ENCODE measurements at places on chromosomes 4 and X.

DNA sequence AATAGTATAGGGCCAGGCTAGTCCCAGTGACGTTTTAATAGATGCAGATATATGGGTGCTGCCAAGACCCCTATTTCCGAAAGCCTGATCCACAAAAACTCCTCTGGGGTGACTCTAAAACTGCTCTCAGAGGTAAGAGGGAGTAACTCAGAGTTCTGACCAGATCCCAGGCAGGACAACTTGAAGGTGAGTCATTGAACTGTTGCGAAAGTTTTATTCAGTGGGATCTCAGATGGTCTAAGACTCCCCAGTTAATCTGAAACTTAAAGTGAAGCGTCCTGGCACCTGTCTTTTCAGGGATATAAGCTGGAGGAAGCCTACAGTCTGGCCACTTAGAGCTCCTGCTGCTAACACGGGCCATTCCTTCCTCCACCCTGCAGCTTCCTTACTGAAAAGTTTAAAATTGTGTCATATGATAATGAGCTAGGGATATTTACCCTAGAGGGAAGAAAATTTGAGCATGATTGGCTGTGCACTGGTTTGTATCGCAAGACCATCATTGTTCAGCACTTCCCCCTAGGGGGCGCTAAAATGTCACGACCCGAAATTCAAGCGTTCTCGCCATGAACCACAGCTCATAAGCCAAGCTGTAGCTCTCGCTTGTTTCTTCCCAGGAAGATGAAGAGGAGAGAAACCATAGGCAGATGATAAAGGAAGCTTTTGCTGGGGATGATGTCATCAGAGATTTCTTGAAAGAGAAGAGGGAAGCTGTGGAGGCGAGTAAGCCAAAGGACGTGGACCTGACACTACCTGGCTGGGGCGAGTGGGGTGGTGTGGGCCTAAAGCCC is 19.5 kb downstream of the UTP14A start:
- peak; percentile 46 for DNase-seq

DNA sequence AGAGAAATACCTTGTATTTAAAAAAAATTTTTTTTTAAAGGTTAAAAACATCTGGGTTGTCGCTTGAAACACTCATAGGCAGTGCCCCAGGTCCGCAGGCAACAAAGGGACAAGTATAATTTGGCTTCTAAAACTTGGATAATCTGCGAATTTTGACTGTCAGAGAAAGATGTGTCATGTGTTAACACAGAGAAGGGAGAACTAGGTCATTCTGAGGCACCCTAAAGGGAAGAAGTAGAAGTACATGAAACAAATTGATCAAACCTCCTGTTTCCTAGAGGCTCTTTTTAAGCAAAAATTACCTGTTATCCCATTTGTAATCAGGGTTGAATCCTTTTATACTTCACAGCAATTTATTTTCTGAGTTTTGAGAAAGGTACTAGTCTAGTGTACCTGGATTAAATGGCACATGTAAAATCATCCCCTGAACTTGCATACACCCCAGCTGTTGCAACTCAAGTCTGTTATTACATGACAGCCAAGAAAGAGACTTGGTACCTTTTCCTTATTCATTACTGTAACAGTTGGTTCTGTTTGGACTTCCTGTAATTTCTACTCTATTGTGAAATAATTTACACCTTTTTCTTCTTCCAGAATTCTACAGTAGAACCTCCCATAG is 1.7 kb downstream of the SRD5A3 start:
- DNase-seq, result no peak

DNA sequence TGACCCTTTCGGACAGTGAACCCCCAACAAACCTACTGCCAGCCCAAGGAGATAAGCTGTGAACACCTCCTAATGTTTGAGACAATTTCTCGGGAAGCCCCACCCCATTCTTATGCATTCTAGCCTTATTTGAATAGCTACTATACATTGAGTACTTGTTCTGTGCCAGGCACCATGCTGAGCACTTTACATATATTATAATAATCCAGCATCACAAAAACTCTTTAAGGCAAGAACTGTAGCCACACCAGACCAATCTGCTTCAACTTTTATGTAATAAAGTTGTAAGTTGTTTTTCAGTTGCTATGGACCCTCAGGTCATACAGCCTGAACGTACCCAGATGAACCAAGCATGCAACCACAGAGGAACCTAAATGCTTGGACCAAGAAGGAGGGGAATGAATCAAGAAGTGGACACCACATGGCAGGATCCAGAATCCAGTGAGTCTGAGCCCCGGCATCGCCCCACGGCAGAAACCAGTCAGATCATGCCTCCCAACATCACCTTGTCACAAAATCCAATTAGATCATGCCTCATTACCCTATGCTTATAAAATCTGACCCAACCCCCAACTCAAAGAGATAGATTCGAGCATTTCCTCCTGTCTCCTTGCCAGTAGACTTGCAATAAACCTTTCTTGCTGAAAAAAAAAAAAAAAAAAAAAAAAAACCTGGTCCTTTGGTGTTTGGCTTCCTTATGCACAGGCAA is 225.0 kb downstream of the QDPR start:
- no peak for DNase-seq

GRCh38 chr4:77021614-77022089 is 54.1 kb downstream of the CCNI start:
- DNase-seq, result no peak

DNA sequence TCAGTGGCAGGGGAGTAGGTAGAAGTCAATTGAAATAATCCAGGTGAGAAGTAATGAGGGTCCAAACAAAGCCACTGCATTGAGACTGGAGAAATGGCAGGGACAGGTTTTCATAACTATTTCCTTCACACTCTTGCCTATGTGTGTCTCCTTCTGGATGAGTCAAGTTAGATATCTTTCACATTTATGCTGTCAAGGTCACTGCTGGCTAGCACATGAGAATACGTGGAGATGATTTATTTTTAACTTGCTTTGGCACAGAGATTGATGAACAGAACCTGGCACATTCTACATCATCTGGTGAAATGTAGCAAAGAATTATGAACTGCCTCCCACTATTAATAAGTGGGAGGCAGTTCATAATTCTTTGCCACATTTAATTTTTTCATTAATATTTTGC is 66.7 kb upstream of the BOD1L1 start:
- no peak for DNase-seq

- DNase-seq, result no peak
Measured at GRCh38 chr4:15918484-15919129, 19.9 kb downstream of the FGFBP1 start.

- no peak for DNase-seq
Measured at GRCh38 chrX:3184176-3184930, 143.1 kb downstream of the ARSF start.

GRCh38 chr4:3775005-3775404 is 8.8 kb downstream of the ADRA2C start:
- no peak for DNase-seq

GRCh38 chr4:189221691-189222090 is 719.0 kb upstream of the FRG1 start:
- no peak for DNase-seq

DNA sequence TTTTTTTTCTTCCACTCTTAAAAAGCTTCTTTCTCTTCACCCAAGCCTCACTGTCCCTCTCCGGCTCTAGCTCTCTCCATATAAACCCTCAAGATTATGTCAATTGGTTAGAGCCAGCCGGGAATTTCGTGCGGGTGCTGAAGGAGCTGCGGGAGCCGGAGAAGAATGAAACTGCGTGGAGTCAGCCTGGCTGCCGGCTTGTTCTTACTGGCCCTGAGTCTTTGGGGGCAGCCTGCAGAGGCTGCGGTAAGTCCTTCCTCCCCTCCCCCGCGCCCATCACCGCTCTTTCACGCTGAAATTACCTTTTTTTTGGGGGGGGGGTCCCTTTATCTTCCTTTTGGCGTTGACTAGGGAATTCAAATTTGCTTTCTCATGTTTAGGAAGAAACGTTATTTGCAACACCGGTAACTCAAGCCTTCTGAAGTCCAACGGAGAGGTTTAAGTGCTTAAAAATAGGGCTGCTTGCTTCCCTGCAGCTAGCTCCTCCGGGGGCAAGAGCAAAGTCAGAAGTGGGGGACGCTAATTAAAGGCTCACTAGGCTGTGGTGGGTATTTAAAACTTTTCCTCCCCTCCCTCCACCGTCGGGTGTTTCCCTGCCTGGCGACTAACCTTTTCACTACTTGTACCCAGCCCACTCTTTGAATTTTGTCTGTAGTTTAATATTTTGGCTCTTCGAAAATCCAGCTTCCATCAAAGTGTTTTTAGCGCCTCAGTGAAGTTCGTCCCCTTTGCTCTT is 491 bp downstream of the COL4A5 start:
- no peak for DNase-seq

- no peak for DNase-seq
Measured at GRCh38 chr4:152828122-152828521, 48.4 kb downstream of the ARFIP1 start.

DNA sequence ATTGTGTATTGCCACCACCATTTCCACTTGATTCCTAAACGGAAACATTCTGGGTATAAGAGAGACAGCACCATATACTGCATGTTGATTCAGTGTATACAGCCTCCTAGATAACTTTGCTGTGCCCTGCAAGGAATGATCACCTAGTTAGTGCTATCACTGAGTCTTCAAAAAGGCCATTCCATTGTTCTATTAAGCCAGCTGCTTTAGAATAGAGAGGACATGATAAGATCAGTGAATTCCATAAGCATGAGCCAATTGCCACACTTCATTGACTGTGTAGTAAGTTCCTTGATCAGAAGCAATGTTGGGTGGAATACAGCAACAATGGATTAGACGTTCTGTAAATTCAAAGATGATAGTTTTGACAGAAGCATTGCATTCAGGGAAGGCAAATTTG is 1047.3 kb downstream of the PCDH18 start:
- DNase-seq, result no peak

DNA sequence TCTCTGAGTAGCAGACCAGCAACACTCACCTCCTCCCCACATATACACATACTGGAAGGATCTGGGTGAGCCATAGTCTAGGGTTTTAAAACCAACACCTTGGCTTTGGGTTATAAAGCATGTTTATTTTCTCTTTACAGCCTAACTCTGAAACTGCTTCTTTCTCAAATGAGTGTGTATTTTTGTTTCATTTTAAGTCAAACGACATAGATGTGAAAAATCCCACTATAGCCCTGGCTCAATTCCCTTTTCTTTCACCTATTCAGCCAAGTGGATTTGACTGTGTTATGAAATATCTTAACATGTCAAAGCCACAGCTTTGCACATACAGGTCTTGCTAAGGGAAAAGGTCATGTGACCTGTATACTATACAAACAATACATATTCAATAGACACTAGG is 13.8 kb downstream of the NEXMIF start:
- DNase-seq, result no peak

DNA sequence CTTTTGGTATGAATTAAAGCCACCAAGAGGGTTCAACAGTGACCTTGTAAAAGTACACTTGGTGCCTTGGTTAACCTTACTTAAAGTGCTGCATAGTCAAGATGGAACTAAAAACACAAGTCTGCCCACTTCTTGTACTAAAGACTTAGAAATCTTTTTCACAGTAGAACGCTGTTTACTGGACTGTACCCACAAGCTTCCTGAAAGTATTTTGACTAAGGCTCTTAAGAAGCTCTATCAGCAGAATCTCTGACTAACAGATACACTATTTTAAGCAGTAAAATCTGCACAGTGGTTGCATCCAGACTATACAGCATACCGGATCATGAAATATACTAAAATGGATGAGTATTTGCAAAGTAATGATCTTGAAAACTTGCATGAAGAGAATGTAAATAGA is 7.2 kb downstream of the RAB28 start:
- DNase-seq, result no peak

All from stimulated activated CD8-positive, alpha-beta memory T cell treated with anti-CD3 and anti-CD28 coated beads, Interleukin-4, amount 100 ng/mL, for 1 hour (primary cell).